ENCODE measurements at places on chromosomes 6 and 20.

DNA sequence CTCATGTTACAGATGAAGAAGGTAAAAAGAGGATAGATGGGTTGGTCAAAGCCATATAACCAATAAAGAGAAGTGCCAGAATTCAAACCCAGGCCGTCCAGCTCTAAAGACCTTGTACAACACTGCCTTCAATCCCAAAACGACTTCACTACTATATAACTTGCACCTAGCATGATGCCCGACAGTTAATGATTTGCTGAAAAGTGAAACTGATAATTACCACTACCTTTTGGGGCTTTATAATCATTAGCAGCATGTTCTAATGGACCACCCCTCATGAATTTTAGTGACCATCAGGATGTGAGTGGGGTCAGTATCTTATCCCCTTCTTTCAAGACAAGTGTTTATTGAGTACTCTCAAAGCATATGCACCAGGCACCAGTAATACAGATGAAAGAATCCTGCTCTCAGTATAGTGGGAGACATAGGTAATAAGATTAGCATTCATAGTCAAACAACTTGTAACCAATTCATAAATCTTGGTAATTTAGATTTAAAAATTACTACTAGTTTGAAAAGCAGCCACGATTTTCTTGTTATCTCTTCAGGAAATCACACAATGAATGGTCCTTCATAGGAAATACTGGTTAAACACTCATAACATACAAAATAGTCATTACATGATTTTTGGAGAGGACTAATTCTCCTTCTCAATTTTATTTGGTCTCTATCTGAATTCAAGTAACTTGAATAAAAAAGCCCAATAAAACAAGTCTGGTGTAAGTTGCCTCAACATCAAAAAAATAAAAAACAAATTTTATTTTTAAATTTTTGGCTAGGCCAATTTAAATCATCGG lies 98.0 kb downstream of the EPB41L2 start:
- DNase-seq: no peak

DNA sequence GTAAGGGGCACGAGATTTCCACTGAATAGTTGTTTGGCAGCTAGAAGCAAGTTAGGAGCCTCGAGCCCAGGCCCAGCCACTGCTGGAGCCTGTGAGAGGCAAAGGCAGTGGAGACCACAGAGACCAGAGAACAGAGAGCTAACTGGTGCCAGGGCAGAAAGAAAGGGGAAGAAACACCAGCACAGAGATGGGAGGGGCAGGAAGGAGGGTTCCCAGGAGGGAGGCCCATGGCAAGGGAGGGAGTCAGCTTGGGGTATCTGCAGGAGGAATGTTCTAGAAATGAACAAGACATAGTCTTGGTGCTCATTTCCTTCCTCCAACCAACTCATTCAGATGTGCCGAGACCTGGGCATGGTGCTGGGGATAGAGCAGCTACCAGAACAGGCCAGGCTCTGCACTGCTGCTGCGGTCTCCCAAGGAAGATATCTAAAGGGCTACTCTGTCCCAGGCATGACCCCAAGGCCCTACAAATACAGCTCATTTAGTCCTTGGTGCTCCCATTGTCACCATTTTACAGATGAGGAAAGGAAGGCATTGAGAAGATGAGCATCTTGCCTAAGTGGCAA lies 10.7 kb downstream of the ANGPT4 start:
- DNase-seq: no peak

GRCh38 chr6:125611573-125612344 lies 137.7 kb upstream of the HEY2 start:
- DNase-seq: no peak

DNA sequence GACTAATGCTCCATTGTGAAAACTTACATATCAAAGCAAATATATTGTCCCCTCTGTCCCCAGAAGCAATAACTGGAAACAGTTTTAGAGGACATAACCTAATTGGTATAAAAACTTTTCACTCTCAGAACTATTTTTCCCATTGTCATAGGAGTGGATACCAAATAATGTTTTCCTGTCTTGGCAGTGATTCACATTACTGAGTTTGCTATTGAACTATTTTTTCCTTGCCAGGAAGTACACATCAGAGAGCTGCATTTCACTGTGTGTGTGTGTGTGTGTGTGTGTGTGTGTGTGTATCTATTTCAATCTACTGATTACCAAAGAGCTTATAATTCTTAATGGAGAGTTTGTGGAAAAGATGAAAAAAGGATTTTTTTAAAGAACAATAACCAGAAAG lies 45.4 kb downstream of the AKAP12 start:
- no peak for DNase-seq

- DNase-seq: no peak
Measured at GRCh38 chr20:64039293-64040160, 3.5 kb downstream of the C20orf204 start.

DNA sequence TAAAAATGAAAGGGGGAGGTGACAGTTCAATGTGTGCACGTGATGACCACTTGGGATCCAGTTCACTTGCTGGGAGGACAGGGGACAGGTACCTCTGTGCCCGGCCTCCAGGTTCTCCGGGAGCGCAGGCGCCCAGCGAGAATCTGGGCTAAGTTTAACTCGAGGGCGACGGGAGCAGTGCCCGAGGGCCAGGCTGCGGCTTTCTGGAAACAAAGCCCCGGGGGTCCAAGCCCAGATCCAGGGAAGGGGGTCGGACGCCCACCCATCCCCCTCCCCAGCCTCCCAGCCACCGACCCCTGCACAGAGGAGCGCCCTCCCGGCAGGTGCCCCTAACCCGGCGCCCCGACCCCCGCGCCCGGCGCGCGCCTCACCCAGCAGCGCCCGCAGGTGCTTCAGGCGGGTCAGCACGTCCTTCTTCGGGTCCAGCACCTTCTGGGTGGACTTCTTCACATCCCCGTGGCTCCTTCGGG lies 405 bp downstream of the RALGAPA2 start:
- no peak for DNase-seq

DNA sequence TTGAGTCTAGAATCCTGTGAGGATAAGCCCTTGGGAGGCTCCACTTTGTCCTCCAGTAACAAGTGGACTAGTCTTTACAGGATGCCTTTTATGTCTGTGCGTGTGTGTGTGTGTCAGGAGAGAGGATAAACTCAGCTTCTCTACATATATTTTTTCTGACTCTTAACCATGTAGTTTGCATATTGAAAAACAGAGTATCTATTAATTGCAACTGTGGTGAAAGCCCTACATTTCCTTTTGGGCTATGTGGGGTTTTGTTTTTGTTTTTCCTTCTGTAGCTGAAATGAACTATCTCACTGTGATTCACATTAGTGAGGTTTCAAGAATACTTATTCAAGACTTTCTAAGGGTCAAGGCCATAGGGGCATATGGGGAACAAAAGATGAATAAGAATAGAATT lies 17.7 kb downstream of the TPBG start:
- DNase-seq: no peak

- DNase-seq: no peak
Measured at GRCh38 chr6:44896701-44897100, 431.4 kb upstream of the RUNX2 start.

Measured in dorsolateral prefrontal cortex (tissue), 122 donors.